ENCODE measurements at places on chromosomes 5 and 9.

- DNase-seq: no peak
Measured at GRCh38 chr9:75960551-75960950, 70.1 kb downstream of the PCSK5 start.

- no peak for DNase-seq
Measured at GRCh38 chr5:57932761-57933160, 450.1 kb upstream of the ACTBL2 start.

DNA sequence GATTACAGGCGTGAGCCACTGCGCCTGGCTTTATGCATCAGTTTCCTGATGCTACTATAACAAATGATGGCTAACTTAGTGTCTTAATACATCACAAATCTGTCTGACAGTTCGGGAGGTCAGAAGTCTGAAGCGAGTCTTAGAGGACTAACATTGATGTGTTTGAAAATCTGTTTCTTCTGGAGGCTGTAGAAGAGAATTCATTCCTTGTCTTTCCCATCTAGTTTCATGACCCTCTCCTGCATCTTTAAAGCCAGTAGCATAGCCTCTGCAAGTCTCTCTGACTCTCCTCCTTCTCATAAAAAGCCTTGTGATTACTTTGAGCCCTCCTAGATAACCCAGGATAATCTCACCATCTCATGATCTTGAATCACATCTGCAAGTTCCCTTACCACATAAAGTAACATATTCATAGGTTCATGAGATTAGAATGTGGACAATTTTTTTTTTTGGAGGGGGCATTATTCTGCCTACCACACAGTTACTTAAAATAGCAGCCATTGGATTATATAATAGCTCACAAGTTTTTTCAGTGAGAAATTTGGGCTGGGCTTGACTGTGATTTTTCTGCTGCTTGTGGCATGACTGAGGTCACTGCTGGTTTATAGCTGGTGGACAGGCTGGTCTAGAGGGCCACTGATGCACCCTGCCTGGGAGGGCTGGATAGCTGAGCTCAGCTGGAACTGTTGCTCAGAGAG is 134.8 kb downstream of the FBXL7 start:
- no peak for DNase-seq

- no peak for DNase-seq
Measured at GRCh38 chr5:15943487-15943886, 236.1 kb downstream of the MARCHF11 start.

DNA sequence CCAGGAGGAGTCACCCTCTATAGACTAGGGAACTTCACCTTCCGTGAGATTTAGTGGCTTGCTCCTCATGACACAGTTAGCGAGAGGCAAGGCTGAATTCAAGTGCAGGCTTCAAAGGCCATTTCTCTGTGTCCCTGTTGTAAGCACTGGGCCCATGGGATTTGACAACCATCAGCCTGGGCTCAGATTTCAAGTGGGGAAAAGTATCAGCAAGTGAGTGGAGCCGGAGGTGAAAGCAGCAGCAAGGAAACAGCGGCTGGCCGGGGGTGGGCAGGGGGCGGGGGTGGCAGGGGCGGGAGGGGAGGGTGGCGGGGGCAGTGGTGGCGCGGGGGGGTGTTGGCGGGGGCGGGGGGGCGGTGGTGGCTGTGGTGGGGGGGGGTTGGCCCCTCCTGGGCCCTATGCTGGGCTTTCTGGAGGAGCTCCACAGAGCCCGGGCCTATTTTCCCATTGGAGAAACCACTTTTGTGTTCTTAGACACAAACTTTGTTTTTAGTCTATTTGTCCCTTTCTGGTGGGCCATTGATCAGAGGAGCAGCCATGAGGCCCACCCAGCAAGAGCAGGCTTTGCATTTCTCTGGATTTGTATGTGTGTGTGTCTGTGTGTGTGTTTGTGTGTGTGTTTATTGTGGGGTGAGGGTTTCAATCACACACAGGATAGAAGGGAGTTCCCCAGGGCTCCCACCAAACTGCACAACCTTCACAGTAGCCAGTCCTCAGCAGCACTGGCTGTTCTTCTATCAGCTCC is 165.4 kb upstream of the RAI14 start:
- no peak for DNase-seq

DNA sequence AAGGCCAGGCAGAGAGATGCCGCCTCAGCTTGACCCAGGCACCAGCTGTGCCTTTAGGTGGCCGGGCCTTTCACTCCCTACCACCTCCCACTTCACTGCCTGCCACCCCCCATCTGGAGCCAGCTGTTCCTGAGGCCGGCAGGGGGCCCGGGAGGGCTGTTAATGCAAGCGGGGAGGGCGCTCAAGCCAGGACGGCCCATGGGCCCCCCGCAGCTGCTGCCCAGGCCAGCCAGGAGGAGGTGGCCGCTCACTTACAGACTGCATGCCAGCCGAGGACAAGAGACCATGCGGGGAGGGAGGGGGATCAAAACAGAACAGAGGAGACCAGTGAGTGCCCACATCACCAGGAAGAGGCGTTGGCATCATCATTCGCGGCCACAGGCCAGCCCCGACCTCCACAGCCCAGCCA is 4.5 kb downstream of the ABCA2 start:
- no peak for DNase-seq

DNA sequence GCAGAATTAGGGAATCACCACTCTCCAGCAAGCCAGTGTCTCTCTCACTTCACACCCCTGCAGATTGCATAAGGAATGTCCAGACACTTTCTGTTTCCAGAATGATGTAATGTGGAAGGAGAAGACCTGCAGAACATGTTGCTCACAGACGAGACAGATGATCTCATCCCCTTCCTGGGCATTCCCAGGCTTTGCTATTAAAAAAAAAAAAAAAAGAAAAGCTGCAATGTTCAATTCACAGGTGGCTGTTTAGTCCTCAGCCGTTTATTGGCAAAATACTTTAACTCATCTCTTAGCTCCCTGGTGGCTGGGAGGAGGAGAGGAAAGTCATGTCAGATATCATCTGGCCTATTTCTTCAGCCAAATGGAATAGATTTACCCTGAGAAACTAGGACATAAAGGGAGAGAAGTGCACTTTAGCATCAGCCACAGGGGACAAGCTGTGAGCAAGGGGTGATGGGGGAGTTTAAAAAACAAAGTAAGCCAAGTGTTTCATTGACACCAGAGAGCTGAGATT is 95.9 kb upstream of the TNC start:
- DNase-seq: no peak

- no peak for DNase-seq
Measured at GRCh38 chr5:153831973-153832372, 206.7 kb downstream of the FAM114A2 start.

DNA sequence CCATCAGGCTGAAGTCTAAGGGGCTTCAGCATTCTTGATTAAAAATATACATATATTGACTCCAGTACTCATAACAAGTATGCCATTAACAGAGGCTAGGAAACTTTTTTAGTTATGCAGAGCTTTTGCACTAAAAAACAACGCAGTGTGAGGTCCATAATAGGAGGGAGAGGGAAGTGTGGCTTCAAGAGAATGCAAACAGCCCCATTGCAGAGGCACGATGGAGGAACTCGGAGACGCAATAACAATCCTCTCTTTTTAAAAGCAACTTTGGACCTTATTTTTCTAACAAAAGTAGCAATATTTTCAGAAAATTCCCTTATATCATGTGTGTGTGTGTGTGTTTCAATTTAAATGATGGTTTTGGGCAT is 150.0 kb upstream of the PTCH1 start:
- DNase-seq: no peak

DNA sequence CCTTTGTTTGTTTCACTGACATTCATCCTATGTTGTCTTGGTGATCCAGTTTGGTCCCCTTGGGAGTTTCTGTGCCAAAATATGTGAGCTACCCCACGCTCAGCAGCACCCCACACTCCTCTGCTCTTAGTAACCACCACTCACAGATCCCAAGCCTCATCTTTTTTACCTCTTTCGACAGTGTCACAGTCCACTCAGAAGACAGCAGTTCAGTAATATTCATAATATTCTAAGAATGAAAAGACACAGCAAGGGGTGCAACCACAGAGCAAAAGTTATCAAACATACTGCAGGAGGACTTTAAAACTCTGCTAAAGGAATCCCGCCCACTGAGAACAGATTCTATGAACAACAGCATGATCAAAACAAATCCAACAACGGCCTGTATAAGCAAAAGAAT is 28.2 kb downstream of the RNF130 start:
- no peak for DNase-seq

DNA sequence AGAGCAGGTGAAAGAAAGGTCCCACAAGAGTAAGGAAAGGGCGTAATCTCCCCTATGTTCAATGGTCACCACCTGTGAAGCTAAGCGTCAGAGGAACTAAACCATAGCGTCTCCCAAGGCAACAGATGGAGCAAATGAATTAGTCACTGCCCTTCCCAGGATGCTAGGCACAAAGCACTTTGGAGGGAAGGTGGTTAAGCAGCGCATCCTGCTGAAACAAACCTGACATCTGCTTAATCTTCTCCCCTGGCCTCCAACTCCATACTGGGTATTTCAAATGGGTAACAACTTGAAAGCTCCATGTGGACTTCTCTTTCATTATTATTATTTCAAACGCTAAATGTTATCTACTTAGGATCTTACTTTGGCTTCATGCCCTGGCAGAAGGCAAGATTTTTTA is 227.3 kb downstream of the MLLT3 start:
- DNase-seq: no peak

GRCh38 chr9:99752417-99753109 is 69.1 kb upstream of the NR4A3 start:
- no peak for DNase-seq
